Fibroblast of lung (primary cell): ENCODE measurements at places on chromosomes 12 and 14. TPM values are rescaled to one million over a fixed set of nuclear protein-coding genes. Genes with fewer than 3 reads are reported as not detected.

The MOAP1 gene
- 16.9 and 21.3 TPM in 2 replicates for total RNA-seq

DNA sequence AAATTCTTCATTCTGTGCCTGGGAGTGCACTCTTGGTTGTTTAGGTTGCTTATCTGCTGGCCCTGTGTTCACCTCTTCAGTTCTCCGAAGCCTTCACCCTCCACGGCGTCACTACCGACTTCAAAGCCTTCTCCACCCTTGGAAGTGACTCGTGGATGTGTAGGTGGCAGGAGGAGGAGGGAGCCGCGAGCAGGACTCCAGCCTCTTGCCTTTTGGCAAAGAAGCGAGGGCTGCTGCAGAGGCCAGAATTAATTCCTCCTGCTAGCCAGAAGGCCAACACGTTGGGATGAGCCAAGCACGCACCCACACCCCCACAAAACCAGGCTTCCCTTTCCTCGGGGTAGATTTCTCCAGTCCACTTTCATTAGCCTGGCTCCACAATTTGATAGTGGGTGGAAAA, 86.5 kb downstream of the TBX5 start:
- DNase-seq, result peak; percentile 11

- DNase-seq, result no peak
Observed at GRCh38 chr12:107525719-107526554, 159.7 kb upstream of the PWP1 start.

GRCh38 chr12:89999699-90000505, 291.3 kb upstream of the ATP2B1 start:
- DNase-seq, result peak; percentile 84

GRCh38 chr14:61101803-61102548, 120.9 kb downstream of the SLC38A6 start:
- peak; percentile 76 for DNase-seq

DNA sequence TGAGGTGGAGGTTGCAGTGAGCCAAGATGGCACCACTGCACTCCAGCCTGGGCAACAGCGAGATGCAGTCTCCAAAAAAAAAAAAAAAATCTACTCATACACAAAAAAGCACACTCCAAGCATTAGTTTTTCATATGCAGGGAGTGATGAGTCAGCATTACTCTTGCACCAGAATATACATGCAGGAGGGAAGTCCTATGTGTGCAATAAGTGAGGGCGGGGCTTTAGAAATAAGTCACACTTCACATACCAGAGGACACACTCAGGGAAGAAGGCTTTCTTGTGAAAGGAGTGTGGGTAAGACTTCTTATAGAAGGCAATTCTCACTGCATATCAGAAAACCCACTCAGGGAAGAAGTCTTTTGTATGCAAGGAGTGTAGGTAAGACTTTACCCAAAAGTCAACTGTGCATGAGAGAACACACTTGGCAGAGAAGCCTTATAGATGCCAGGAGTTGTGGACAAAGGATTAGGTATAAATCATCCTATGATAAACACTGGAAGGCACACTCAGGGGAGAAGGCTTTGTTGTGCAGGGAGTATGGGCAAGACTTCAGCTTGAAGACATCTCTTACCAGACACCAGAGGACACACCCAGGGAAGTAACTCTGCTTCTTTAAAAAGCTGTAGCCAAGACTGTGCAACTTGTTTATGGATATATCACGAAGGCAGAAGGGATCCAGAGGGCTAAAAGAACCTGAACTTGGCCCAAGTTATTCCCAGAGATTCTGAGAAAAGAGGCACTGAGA, 50.5 kb downstream of the ATF7 start:
- peak; percentile 91 for DNase-seq
